Central memory CD4-positive, alpha-beta T cell (primary cell): ENCODE measurements at places on chromosomes 16 and 17.

DNA sequence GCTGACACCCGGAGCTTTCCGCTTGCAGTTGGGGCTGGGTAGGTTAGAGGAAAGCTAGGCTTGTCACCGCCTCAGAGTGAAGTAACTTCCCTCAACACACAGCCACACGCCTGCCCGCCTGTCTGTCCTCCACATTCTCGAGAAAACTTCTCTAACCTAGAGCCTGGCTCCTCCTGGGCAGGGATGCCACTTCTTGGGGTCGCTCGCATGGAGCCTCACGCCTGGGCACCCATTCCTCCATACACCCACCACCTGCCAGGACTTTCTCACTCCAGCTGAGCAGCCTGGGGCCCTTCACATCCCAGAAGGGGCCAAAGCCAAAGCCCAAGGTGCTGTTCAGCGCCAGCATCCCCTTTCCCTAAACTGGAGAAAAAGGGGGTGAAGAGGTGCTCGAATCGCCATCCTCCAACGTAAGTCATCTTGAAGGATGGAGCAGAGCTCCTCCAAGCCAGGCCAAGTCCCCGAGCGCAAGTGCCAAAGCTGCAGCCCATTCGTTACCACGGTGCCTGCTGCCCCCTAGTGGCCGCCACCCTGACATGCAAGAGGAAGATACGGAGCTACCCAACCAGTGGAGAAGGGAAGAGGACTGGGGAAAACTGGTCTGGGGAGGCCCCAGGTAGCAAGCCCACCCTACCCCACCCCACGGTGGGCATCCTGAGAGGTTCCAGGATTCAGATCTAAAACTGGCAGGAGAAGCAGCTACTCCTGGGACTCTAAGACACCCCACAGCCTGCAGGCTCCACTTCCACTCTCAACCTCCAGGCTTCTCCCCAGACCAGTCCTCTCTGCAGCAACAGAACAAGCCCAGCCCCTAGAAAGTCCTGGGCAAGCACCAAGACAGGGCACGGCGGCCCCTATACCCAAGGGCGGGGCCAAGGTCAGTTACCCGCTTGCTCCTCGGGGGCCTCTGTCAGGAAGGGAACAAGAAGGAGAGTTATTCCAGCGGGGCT is 63.1 kb downstream of the MYO18A start:
- peak; percentile 61 for DNase-seq

- DNase-seq = peak; percentile 82
These were observed 26.5 kb upstream of the LASP1NB start for GRCh38 chr17:38898812-38899348.

DNA sequence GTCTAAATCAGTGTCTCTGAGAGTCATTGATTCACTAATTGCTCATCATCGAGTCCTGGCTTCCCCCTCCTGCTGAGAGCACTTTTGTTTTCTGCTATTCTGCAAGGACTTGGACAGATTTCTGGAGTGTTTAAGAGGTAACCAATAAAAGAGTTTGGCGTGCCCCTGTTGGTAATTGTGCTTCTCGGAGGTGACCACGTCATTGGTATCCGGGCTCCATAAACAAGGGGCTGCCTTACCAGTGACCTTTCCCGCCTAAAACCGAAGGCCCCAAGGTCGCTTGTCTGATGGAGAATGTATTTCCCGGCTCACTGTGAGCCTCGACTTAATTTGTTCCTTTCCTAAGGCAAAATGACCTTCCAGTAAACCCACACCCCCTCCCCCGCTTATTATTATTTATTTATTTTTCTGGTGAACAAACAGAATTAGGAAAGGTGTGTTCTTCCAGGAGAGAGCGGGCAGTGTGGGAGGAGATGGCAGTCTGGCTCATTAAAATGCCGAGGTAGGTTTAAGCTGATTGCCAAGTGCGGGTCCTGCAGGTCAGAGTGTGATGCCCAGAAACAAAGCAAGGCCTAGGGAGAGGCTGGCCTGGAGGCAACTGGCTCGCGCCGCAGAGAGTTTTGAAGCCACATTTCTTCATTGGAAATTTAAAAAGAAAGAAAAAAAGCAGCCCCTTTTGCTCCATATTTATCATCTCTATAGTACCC is 30.2 kb downstream of the MSI2 start:
- DNase-seq = no peak

GRCh38 chr17:71866095-71866494 is 254.7 kb upstream of the SOX9 start:
- no peak for DNase-seq

DNA sequence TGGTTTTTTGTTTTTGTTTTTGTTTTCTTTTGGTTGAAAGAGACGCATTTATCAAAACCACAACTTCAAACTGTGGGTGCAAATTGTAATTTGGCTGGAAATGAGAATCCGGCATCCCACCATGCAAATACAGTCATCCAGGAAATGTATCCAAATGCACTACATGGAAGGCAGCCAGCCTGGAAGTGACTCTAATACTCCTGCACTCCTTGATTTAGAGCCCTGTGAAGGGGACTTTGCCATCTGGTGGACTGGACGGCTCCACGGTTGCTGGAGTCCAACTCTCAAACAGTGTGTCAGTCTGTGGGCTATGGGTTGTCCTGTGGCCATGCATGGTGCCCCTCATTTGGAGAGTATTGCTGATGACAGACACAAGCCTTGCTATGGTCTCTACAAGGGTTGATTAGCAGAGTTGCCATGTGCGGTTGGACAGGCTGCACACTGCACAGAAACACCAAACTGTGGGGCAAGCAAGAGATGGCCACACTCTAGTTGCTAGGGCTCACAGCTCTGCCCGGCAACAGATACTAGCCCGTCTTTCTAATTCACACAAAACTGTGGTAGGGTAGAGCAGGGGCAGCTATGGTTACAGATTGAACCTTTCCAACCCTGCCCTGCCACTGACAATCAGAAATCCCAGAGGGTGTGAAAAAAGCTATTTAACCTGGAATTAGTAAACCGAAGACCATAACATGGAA is 62.4 kb downstream of the VAT1L start:
- no peak for DNase-seq

- DNase-seq = no peak
These were observed 15.8 kb downstream of the HEATR3 start for GRCh38 chr16:50081428-50082018.

- DNase-seq = no peak
These were observed 772 bp downstream of the NTN1 start for GRCh38 chr17:9021992-9022572.

DNA sequence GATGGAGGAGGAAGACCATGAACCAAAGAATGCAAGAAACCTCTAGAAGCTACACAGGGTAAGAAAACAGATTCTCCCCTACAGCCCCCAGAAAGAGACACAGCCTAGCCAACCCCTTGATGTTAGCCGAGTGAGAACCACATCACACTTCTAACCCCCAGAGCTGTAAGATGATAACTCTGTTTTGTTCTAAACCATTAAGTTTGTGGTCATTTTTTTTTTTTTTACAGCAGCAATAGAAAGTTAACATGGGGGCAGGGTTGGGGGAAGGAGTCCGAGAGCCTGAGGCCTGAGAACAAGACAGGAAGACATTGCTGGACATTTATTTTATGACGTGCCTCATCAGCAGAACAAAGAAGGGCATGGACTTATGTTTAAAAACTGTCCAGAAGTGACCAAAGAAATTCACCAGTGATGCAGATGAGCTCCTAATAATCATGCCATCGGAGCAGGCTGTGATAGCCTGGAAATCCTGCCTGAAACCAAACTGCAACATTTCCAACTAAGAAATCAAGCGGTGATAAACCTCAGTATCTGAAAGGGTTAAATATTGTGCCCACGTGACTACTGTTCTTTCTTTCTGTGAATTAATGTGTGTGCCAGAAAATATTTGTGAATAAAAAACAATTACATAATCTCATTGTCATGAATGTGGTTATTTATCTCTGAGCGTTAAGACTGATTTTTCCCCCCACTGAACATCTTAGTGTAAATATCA is 1.1 kb downstream of the ABCA9 start:
- no peak for DNase-seq

- no peak for DNase-seq
These were observed 220 bp upstream of the ARHGAP44 start for GRCh38 chr17:12789075-12789480.

DNA sequence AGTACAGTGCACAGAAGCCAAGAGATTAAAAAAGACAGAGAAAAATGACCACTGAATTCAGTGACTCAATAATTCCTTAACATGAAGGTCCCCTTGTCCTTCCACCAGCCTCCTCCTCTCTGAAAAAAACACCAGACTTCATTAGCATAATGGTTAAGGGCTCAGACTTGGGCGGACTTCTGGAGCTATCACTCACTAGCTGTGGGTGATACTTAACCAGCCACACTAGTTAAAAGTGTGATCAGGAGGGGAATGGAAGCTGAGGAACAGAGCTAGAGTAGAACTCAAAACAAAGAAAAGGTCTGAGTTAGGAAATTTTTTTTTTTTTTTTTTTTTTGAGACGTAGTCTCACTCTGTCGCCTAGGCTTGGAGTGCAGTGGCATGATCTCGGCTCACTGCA is 23.2 kb downstream of the ZNF652 start:
- DNase-seq = no peak

DNA sequence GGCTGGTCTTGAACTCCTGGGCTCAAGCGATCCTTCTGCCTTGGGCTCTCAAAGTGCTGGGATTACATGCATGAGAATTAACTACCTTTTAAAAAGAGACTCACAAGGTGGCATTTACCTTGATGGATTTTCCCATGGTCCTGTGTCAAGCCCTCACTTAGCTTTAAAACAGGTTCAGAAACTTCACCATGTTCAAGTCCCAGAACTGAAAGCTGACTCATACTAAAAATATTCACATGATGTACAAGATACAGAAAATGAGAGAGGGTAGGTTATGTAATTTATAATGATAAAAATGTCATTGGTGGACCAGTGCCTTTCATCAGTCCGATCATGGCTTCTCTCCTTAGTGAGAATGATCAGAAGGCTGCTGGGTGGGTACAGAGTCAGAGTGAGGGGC is 4.3 kb upstream of the AKAP1 start:
- no peak for DNase-seq

- no peak for DNase-seq
These were observed 141.6 kb downstream of the CDRT15L2 start for GRCh38 chr17:20721171-20721570.

- no peak for DNase-seq
These were observed 30.2 kb downstream of the ABCC3 start for GRCh38 chr17:50664788-50665458.

DNA sequence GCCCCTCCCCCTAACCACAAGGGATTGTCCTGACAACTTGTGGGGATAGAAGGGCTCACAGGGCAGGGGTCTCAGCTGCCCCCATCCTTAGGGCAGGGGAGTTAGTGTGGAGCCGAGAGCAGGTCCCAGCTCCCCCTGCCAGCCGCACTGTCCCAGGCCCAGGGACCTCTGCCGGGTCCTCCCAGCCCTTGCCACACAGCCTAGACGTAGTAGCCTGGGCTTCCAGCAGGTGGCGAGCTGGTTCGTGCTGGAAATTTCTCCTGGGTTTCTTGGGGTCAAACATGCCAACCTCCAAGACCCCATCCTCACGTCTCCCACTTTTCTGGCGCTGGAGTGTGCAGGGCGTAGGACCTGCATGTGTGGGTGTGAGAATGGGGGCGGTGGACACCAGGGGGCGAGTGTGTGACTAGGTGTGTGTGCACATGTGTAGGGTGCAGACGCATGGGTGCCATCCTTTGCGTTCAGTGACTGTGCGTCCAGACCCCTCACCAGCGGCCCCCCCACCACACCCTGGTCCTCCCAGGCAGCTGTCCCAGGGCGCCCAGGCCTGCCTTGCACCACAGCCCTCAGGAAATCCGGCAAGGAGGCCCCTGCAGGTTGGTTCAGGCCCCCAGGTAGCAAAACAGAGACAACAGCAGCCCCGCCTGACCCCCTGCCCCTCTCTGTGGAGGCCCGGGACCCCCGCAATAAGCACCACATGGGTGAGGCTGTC is 29.5 kb downstream of the SBK1 start:
- no peak for DNase-seq

- DNase-seq = peak; percentile 38
These were observed 1.9 kb upstream of the YBX2 start for GRCh38 chr17:7296189-7296861.

DNA sequence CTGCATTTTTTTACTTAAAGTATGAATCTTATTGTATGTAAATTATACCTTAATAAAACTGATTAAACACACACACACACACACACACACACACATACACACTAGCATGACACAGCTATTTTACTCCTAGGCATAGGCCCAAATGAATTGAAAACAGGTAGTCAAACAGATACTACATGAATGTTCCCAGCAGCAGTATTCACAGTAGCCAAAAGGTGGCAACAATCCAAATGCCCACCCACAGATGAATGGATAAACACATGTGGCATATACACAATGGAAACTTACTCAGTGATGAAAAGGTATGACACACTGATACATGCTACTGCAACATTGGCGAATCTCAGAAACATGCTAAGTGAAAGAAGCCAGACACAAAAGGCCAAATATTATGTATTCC is 223.5 kb downstream of the CYB561 start:
- no peak for DNase-seq

DNA sequence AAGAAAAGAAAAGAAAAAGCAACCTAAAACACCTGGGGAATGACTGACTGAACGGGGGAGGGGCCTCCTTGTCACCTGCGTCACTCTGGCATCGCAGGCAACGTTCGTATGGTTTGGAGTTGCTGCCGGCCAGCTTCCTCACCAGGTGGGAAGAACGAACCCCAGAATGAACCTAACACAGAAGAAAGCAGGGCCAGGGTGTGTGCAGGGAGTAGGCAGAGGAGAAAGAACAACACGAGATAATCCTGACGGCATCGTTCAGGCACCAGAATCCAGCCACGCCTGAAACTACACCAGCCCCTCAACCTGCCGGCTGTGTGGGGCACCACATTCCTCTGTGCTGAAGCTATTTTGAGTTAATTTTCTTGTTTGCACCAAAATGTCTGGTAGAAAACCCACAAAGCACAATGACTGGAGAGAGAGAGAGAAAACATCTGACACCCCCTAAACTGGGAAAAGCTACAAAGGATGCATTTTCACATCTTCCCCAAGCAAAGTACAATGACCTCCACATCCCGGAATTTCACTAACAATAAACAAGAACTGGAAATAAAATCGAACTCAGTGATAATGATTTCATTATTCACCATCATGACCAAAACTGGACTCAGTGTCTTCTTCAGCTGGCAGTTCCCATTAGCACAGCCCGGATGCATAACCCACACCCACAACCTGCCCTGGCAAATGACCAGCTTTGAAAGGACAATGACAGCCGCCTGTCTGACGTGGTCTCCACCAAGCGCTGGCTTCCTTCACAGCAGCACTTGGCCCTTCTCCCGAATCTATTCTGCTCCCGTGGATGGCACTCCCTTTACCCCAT is 23.6 kb downstream of the RAB40B start:
- DNase-seq = no peak

- DNase-seq = no peak
These were observed 18.8 kb upstream of the PLLP start for GRCh38 chr16:57303021-57303909.

GRCh38 chr16:86467490-86467889 is 42.8 kb upstream of the FOXF1 start:
- DNase-seq = no peak
